ENCODE measurements at places on chromosomes 7 and 10.

GRCh38 chr7:106165337-106165736 lies 53.2 kb upstream of the SYPL1 start:
- no peak for DNase-seq

DNA sequence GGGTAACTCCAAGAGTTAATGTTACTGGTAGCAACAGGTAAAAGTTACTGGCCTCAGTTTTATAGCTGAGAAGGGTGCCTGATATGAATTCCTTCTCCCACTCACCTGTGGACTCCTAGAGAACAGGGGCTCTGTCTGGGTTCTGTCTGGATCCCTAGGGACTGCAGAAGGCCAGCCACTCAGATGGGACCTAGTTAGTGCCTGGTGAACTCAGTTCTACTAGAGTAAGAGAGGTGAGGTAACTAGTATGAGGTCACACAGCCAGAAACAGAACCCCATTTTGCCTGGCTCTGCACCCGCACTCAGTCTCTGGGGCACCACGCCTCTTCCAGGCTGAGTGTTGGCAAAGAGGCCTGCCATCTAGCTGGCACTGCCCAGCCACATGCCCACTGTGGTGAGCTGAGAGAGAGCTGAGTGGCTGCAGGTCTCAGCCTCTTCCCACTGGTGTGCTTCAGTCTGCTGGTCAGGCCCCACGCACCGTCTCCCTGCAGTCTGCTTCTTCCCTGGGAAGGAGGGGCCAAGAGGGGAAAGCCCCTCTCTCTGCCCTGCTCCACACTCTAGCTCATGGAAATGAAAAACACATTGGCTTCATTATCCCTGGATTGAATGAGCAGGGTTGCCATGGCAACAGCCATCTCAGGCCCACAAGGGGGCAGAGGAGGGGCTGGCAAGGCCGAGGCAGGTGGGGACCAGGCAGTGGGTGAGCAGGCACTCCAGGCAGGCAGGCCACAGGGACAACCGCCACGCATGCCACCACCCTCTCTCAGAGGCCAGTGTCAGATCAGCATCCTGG lies 110.6 kb downstream of the ZMIZ1 start:
- no peak for DNase-seq

DNA sequence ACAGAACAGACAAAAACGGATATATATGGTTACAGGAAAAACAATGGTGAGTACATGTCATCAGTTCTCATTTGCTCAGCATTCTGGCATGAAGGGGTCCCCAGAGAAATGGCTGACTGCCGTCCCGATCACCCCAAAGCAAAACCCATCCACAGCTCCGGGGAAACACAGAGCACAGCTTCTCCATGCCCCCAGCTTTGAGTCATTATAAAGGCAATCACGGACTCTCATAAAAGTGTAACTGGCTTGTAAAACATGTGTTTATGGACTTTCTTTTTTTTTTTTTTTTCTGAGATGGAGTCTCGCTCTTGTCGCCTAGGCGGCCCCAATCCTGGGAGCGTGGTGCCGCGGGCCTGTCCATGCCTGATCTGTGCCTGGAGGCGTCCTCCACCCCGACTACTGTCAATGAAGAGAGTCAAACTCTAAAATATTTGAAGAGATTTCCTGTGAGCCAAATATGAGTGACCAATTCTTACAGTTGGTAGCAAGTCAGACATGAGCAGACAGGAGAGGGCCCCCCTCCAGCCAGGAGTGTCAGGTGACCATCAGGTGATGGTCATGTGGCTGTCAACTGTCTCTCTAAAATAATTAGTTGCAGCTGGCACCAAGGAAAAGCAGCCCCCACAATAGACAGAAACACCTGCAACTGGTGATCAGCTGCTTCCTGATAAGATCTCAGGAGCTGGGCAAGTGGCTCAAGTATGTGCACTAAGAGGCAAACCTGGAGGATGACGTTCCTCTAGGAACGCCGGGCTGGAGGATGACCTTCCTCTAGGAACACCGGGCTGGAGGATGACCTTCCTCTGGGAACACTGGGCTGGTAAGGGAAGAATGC lies 21.7 kb upstream of the NOM1 start:
- DNase-seq = no peak

GRCh38 chr7:885261-885892 lies 9.0 kb downstream of the GET4 start:
- no peak for DNase-seq

- DNase-seq = no peak
These were observed 880.2 kb upstream of the AUTS2 start for GRCh38 chr7:68718097-68718551.

GRCh38 chr10:35546824-35547225 lies 58.3 kb upstream of the GJD4 start:
- DNase-seq = no peak

- no peak for DNase-seq
These were observed 188.6 kb downstream of the DIP2C start for GRCh38 chr10:500876-501275.

DNA sequence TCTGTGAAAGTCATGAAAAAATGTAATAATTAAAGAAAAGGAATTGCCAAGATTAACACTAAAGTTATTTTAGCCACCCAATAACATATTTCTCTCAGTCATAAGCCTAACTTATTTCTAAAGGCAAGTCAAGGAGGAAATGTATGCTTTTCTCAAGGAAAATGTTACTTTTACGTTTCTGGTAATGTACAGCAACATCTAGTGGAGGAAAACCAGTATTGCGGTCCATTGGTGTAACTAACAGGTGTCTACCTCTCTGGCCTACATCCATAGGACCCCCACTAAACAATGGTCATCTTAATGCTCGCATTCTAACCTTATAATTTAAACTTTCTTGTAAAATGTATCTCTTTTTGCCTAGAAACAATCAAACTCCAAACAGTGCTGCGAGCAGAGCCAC lies 437.5 kb downstream of the KIF20B start:
- DNase-seq = no peak

- DNase-seq = no peak
These were observed 71.3 kb downstream of the VWA2 start for GRCh38 chr10:114310346-114310745.

DNA sequence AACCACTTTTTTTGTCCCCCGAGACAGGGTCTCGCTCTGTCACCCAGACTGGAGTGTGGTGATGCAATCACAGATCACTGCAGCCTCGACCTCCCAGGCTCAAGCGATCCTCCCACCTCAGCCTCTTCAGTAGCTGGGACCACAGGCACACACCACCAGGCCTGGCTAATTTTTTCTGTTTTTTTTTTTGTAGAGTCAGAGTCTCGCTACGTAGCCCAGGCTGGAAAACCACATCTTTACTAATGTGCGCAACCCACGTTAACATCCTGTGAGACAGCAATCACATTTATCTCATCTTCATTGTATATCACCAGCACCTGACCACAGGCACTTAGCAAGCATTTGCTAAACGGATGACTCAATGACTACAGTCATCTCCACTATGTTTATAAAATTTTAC lies 77.8 kb upstream of the ATP6V0A4 start:
- DNase-seq = peak; percentile 67

DNA sequence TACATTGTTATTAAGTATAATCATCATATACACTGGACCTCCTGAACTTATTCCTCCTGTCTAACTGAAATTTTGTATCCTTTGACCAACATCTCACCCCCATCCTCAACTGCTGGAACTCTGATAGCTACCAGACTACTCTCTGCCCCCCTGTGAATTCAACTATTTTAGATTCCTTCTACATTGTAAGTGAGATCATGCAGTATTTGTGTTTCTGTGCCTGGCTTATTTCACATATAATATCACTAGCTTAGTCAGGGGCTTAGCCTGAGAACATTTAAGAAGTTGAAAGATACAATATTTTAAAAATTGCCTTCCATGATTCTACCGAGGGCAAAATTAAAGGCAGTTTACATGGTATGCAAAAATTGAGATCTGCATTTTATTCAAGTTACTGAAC lies 26.9 kb downstream of the STAMBPL1 start:
- DNase-seq = no peak

GRCh38 chr7:116740755-116741462 lies 68.9 kb downstream of the MET start:
- no peak for DNase-seq

DNA sequence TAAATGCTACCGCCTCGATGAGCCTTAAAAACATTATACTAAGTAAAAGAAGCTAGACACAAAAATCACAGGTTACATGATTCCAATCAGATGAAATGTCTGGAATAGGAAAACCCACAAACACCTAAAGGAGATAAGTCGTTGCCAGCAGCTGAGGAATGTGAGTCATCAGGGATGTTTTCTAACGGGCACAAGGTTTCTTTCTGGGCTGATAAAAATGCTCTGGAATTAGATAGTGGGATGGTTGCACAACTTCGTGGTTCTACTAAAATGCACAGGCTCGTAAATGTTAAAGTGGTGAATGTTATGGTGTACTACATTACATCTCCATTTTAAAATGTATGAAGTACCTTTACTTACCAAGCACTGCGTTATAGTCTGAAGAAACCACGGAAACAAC lies 9.7 kb downstream of the ABLIM1 start:
- no peak for DNase-seq

DNA sequence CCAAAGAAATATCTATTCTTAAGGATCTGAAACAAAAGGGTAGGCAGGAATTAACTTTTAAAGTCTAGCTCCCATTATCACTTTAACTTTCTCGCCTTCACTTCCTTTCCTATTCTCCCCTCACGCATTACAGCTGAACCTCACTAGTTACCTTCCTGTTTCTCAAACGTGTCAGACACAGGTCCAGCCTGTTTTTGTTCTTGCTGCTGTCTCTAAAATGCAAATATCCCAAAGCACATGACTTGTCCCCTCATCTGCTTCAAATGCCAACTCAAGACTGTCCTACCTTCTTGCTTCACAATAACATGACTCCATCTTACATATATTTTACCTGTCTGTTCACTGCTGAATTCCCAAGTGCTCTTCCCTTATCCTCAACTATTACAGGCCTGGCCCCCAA lies 17.6 kb downstream of the ZDHHC6 start:
- DNase-seq = no peak

DNA sequence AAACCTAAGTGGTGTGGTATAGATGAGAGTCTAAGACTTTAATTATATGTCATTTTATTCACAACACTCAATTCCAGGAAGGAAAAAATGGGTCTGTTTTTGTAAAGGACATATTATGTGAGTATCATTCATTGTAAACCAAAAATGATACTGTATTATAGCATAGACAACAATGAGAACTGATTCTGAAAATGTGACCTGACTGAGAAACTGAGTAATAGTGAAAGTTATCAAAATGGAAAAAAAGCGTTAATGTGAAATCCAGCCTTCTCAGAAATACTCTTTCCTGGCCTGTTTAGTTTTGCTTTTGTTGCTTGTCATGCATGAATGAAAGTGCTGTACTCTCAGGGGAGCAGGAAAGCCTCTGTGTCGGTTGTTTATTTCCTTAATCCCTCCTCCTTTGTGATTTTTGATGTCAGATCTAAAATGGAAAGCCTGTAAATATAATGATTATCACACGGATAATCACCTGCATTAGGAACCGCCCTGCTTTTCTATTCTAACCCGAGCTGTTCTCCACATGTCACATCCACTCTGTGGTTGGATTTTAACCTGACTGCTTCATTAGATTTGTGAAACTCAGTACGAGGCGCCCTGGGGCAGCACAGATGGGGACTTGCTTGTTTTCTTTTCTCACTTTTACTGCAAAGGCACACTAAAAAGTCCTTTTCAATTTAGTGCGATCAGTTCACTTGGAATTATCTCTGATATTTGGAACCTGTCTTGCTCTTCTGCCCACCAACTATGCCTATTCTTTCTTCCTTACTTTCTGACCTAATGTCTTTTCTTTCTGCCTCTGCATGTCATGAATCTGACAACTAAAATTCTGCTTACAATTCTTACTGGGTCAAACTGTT lies 240.9 kb upstream of the KAT6B start:
- DNase-seq = peak; percentile 57

DNA sequence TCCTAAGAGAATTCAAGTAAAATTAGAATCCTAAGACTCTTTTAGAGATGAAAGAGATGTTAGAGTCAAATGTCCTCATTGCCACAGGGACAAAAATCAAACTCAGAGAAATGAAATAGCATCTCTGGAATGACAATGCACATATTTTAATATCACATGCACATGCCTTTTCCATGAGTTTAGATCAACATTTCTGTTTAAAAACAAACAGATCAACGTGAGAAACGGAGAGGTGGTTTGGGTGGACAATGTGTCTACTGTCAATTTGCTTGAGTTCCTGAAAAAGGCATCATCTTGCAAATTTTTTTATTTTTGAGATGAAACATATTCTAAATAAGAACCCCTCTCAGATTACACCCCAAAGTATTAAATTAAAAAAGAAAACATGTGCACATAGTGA lies 130.0 kb downstream of the CHRM2 start:
- DNase-seq = no peak

GRCh38 chr10:94623572-94623971 lies 60.0 kb upstream of the CYP2C18 start:
- no peak for DNase-seq

DNA sequence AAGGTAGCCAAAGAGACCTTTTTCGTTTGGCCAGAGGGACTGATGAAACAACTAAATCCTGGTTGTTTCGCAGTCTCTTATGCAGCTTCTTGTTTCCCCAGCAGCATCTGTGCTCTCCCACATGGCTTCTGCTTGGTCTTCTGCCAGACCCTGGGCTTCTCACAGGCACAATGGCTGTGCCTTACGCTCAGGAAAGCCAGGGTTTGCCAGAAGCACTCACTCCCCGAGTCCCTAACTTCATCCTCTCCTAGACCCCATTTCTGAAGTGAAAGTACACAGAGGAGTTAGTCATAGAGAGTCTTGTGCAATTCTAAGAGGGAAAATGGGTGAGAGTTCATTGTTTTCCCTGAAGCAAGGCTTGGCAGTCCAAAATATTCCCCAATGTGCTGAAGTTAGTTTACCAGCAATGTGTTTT lies 121.7 kb downstream of the EVX1 start:
- no peak for DNase-seq

- no peak for DNase-seq
These were observed 177.1 kb upstream of the TRIM24 start for GRCh38 chr7:138282997-138283396.

- DNase-seq = no peak
These were observed 17.9 kb downstream of the ANKRD22 start for GRCh38 chr10:88833723-88834122.

DNA sequence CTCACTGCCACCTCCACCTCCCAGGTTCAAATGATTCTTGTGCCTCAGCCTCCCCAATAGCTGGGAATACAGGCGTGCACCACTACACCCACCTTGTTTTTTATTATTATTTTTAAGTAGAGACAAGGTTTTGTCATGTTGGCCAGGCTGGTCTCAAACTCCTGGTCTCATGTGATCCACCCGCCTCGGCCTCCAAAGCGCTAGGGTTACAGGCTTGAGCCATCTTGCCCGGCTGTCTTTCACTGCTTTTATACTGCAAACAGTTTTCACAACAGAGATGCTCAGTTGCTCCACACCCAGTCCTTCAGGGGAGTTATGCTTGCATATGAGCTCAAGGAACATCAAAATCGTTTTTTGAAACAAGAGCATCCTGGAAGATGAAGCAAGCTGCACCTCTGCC lies 1.3 kb upstream of the PRR15 start:
- no peak for DNase-seq

- DNase-seq = no peak
These were observed 115.2 kb downstream of the HIP1 start for GRCh38 chr7:75623390-75624133.

DNA sequence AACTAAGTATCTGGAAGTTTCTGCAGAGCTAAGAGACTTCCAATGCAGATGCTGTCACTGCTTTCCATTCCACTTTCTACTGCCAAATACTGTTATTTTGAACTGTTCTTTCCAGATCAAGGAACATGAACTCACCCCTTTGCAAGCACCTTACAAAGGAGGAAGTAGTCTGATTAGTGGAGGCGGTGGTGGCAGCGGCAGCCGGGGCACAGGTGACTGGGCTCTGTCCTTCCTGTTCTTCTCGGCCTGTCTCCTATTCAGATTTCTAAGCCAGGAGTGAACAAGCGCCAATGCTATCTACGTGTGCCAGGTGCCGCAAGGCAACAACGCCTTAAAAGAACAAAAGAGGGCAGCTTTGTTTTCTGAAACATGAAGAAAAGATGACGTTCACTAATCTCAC lies 44.9 kb downstream of the BEND7 start:
- no peak for DNase-seq
